ENCODE measurements at places on chromosomes 6 and 20. TPM values are rescaled to one million over a fixed set of nuclear protein-coding genes. Genes with fewer than 3 reads are reported as not detected.
A peak's percentile ranks its signal among the peaks of the same experiment; 100 is the strongest.

Gene LY6G6C
- total RNA-seq, result 0.80 TPM

Gene LY6G6F
- not detected for total RNA-seq

- H3K27ac ChIP-seq, result no peak overlapping the region
- H3K4me1 ChIP-seq, result peaks cover 13% of the 10 kb centered on the region
- H3K36me3 ChIP-seq, result no peaks in the 10 kb centered on the region
- DNase-seq, result no peak
- H3K27me3 ChIP-seq, result no peaks in the 10 kb centered on the region
Observed at GRCh38 chr6:5763871-5764270, 242.9 kb downstream of the NRN1 start.

GRCh38 chr6:63352544-63353285 is 32.9 kb upstream of the LGSN start:
- no peaks in the 10 kb centered on the region for H3K36me3 ChIP-seq
- H3K27ac ChIP-seq, result no peak overlapping the region
- H3K27me3 ChIP-seq, result no peaks in the 10 kb centered on the region
- DNase-seq, result peak; percentile 11
- H3K4me3 ChIP-seq, result no peak overlapping the region

GRCh38 chr20:37291724-37292126 is 2.3 kb downstream of the MANBAL start:
- no peak overlapping the region for H3K4me3 ChIP-seq
- H3K27me3 ChIP-seq, result no peaks in the 10 kb centered on the region
- DNase-seq, result no peak
- peaks cover 8% of the 10 kb centered on the region for H3K4me1 ChIP-seq

DNA sequence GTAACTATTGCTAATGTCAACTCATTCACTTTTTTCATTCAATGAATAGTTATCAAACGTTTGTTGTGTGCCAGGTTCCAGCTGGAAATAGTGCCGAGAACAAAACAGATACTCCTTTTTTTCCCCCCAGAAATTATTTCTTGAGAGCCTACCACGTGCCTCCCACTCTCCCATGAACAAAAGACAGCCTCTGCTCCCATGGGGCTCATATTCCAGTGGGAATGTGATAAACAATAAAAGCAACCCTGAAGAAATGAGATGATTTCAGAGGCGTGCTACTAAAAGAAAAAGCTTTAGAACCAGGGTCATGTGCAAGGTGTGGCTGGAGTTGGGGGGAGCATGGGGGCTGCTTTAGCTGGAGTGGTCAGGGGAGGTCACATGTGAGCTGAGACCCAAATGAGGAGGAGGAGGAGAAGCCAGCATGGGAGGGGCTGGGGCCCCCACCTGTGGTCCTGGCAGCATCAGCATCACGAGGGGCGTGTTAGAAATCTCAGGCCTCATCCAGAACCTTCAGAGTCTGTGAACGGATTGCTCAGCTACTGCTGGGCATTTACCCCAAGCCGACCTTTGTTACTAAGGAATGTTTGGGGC is 157.4 kb downstream of the EYA2 start:
- H3K4me3 ChIP-seq, result no peak overlapping the region
- no peaks in the 10 kb centered on the region for H3K4me1 ChIP-seq
- H3K36me3 ChIP-seq, result no peaks in the 10 kb centered on the region
- peak; percentile 31 for DNase-seq
- H3K27ac ChIP-seq, result no peak overlapping the region

GRCh38 chr6:108606250-108606690 is 45.6 kb downstream of the FOXO3 start:
- no peak overlapping the region for H3K4me3 ChIP-seq
- H3K27ac ChIP-seq, result no peak overlapping the region
- DNase-seq, result no peak
- H3K4me1 ChIP-seq, result peaks cover 15% of the 10 kb centered on the region

- no peak overlapping the region for H3K4me3 ChIP-seq
- H3K36me3 ChIP-seq, result no peaks in the 10 kb centered on the region
- no peak for DNase-seq
- H3K27ac ChIP-seq, result no peak overlapping the region
Observed at GRCh38 chr6:169229615-169230321, 23.9 kb downstream of the THBS2 start.
